Trophoblast cell (in vitro differentiated cells and primary cell): ENCODE measurements at places on chromosomes 13 and 19.

GRCh38 chr13:41775251-41775650 lies 185.7 kb downstream of the VWA8 start:
- no peak for DNase-seq

DNA sequence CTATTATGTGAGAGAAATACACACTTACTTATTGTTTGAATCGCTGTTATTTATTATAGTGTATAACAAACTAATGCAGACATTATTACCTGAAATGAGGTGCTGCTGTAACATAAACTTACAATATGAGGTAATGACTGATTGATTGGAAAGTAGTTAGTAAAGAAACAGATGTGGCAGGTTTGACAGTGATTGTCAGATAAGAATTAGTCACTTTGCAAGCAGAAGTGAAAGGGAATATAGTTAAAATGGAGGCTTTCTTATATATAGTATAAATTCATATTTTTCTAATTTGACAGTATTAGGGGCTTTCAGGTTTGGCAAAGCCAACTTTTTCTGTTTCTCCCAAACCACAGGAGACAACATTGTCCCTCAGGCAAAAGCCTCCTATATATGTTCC lies 20.6 kb downstream of the MIR17HG start:
- no peak for DNase-seq

GRCh38 chr13:41905600-41906254 lies 55.2 kb downstream of the VWA8 start:
- DNase-seq = peak; percentile 59

- DNase-seq = no peak
These were observed 201.9 kb downstream of the KCTD12 start for GRCh38 chr13:76684336-76684735.

DNA sequence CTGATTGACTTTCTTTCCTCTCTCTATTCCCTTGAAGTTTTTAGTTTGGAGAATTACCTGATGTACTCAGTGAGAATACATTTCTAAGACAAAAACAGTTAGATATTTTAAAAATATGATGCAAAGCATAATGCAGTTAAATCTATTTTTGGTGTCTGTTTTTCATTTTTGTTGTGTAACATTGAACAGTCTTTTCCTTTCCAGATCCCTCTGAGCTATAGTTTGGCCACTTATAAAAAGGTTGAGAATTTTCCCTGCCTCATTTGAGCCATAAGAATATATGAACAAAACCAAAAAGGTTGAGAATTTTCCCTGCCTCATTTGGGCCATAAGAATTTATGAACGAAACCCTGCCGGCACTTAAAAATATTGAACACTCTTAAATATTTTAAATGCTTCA lies 57.0 kb upstream of the IPO5 start:
- DNase-seq = no peak

- peak; percentile 46 for DNase-seq
These were observed 14.8 kb downstream of the PLEKHJ1 start for GRCh38 chr19:2221250-2221831.
